ENCODE measurements at places on chromosomes 11 and 22. TPM values are rescaled to one million over a fixed set of nuclear protein-coding genes. Genes with fewer than 3 reads are reported as not detected.
A peak's percentile ranks its signal among the peaks of the same experiment; 100 is the strongest.

Gene FXYD6
- polyA plus RNA-seq = 0.36 TPM

Gene SLC5A1
- not detected for polyA plus RNA-seq

GRCh38 chr11:33094157-33094556, 54.8 kb downstream of the TCP11L1 start:
- no peak for DNase-seq

DNA sequence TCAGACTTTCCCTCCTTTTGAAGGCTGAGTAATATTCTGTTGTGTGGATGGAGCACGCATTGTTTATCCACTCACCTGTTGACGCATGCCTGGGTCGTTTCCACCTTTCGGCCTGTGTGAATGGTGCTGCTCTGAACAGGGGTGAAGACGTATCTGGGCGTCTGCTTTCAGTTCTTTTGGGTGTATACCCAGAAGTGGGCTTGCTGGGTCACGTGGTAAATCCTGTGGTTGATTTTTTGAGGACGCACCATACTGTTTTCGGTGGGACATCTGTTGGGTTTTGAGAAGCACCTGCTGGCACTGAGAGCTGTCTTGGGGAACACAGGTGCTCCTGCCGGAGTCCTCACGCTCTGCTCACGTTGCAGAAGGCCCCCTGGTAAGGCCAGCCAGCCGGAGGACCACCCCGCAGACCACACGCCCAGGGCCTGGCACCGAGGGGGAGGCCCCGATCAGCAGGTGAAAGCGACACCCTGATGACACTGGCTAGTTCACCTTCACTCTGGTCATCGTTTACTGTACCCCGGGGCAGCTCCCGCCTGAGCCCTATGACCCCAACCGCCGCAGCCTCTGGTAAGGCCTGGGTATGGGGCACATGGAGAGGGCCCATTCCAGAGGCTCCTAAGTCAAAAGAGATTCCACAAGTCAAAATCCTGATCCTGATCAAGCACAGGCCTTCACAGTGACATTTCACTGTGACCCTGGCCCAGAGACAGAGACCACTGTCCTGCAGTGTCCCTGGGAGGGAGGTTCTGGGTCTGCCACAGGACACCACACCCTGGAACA, 54.5 kb upstream of the PRODH start:
- DNase-seq = no peak

DNA sequence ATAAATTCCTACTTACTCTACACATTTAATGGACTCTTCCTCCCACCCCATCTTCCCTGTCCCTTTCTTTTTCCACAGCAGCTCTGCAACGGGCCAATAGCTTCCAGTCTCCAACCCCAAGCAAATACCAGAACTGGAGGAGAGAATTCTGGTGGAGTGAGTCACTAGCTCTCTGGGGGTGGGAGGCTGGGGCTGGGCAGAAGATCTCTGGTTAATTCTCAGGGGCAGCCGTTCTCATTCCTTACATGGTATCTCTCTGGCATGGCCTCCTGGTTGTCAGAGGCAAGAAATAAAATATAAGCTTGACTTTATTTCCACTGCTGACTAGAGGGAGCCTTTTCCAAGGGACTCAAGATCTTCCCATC, 90.4 kb upstream of the PARVA start:
- DNase-seq = peak; percentile 96

DNA sequence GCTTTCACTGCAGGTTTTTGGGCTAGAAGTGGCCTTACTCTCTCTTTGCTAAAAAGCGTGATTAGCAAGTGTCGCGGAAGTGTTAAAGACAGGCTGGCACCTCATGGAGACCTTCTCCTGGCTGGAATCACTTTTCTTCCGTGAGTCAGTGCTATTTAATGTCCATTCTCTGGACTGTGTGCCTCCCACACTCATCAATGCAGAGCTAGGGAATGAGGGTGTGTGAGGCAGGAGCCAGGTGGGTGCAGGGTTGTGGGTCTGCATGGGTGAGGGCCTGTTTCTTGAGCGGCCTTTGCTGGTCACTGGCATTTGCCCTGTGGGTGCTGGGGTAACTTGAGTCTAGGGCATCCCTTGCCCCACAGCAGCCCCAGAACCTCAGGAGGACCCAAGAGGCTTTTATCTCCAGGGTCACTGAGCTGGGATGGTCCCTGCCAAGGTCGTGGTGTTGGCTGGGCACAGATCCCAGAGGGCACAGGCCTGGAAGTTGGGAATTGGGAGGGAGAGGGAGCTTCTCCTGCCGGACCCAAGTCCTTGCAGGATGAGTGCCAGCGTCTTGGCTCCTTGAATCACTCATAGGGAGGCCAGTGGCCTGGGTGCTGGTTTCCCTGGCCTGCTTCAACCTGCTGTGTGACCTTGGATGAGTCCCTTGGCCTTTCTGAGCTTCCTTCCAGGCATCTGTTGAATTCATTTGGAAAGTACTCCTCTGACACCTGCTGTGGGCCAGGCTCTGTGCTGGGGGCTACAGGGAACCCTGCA, 30.0 kb downstream of the KIAA1671 start:
- no peak for DNase-seq

Gene PANX3
- polyA plus RNA-seq = not detected

DNA sequence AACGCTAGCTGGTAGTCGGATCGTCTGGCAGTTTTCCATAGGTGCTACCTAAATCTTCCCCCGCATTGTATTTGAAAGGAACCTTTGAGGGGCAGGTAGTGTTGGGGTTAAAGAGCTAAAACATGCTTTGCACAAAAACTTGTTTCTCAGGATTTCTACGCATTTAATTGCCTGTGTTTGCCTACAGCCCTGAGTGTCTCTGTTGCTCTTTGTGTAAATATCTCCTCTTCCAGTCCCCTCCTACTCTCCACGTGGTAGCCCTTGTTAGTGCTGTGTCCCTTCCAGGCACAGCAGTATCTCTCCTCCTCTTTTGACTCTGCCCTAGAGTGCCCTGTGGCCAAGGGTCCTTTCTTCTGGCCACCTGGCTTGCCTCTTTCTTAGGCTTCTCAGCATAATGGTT, 81.7 kb downstream of the BARX2 start:
- no peak for DNase-seq

DNA sequence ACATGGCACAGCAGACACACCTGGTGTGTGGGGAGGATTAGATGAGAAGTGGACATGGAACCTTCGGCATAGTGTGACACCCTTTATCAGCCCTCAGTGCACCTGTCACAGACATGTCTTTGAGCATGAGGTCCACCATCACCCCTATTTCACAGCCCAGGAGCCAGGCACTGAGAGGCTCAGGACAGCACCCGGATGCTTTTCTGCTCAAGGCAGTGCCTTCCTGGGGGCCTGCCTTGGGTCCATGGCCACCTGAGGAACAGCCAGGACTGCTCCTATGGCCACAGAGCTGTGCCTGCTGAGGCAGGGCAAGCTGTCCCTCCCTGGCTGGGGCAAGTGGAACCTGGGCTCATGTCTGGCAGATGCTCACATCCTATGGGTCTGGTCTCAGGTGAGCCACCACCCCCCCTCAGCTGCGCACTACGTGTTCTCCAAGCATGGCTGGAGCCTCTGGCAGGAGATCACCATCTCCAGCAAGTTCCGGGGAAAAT, 75.8 kb downstream of the MORC2 start:
- no peak for DNase-seq

Gene CBLIF
- polyA plus RNA-seq = not detected

- peak; percentile 59 for DNase-seq
Observed at GRCh38 chr11:104946907-104947306, 21.5 kb downstream of the CASP4 start.

Gene CLDN5
- 0.21 TPM for polyA plus RNA-seq
